ENCODE measurements at places on chromosomes 3 and 15.

DNA sequence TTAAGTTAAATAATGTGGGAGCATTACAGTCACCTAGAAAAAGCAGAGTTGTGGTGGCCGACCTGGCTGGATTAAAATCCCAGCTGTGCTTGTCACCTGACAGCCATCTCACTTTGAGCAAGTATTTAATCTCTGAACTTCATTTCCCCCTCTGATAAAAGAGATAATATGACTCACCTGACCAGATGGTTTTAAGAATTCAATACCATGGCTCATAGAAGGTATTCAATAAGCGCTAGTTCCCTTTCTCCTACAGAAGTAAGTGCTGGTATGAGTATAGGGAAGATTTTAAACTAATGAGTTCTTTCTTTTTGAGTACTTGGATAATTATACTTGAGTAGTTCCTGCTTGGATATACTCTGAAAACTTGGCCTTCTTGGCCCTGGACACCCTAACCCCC is 325.5 kb downstream of the IL5RA start:
- DNase-seq, result no peak

- no peak for DNase-seq
These were observed 394.5 kb downstream of the SHQ1 start for GRCh38 chr3:72453706-72454105.

GRCh38 chr3:160053048-160053391 is 64.4 kb downstream of the IL12A start:
- no peak for DNase-seq

DNA sequence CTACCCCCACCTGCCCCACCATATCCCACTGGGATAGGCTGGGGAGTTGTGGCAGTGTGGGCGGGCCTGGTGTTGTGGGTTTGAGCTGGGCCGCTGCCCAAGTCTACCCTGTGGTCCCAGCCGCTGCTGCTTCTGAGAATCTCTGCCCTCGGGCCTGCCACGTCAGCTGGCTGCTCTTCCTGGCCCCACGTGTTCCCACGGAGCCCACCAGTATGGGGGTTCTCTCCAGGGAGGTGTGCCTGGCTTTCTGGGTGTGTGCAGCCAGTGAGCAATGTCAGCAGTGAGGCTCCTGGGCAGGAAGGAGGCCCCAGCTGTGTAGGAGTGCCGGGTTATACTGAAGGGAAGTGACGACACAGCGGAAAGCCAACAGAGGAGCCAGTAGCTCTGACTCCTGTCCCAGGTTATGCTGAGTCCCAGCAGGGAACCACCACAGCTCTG is 10.5 kb downstream of the GNAI2 start:
- no peak for DNase-seq

DNA sequence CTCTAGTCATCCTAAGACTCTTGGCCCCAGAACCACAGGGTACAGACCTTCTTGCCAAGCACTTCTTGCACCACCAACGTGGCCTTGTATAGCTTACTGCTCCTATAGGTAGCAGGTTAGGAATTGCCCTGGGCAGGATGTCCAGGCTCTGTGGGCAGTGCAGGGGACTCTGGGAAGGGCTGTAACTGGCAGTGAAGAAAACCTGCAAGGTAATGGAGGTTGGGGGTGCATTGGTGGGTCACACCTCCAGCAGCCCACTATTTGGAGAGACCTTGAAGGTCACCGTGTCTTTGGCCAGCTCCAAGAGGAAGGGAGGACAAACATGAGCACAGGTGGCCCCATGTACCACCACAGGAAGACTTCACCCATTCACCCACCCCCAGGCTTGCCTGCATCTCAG is 21.3 kb upstream of the XYLB start:
- DNase-seq, result no peak

DNA sequence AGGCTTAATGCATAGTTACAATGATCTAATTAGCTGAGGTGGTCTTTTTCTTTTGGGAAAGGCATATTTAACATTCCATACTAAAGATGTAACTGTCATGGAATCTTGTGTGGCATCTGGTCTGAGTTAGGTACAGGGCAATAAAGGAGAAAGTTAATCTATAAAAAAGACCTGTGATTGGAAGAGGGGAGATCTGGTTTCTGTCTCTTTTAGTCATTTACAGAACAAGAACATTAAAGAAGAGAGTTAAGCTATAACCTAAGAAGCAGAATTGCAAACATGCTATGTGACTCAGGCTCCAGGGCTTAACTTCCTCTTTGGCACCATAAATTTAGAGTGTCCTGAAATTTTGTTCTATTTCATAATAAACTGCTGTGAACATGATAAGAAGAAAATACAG is 47.2 kb upstream of the MME start:
- DNase-seq, result no peak

- no peak for DNase-seq
These were observed 655 bp upstream of the TMOD3 start for GRCh38 chr15:51828621-51829375.

DNA sequence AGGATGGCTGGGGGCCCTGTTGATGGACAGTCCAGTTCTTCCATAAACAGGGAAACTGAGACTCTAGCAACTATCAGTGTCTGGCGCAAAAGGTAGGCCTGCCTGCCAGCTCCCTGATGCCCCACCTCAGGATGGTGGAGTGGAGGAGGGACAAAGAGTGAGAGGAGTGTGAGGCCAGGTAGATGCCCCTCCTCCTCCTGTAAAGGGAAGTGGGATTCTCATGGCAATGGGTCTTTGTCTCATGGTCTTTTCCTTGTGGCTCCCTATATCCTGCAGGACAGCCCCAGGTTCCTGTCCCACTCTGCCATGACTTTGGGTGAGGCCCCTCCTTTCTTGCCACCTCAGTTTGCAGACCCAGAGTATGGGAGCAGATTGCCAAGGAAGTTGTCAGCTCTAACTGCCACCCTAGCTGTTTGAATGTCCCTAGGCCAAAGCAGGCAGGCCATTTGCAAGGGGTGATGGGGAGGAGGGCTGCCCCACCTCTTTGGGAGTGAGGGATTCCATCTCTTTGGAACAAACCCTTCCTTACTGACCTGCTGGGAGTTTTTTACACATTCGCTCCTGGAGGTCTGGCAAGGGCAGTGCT is 2.8 kb upstream of the DNAH1 start:
- DNase-seq, result no peak

DNA sequence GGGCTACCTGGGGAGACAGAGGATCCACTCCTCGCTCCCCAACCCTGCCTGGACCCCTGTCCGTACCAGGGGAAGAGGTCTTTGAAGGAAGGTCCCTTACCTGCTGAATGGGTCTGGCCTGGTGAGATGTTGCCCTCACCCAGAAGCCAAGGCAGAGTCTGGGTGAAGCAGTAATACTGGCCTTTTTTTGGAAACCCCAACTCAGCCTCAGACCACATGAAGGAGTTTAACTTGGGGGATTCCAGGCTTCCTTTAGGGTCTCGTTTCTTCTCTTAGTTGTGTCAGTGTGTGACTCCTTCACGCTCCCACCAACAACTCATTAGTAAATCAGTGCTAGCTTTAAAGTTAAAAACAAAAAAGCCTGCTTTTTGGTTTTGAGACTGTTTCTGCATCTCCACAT is 45.6 kb downstream of the RTP1 start:
- DNase-seq, result no peak

GRCh38 chr3:108393128-108393900 is 97.0 kb downstream of the HHLA2 start:
- DNase-seq, result no peak

DNA sequence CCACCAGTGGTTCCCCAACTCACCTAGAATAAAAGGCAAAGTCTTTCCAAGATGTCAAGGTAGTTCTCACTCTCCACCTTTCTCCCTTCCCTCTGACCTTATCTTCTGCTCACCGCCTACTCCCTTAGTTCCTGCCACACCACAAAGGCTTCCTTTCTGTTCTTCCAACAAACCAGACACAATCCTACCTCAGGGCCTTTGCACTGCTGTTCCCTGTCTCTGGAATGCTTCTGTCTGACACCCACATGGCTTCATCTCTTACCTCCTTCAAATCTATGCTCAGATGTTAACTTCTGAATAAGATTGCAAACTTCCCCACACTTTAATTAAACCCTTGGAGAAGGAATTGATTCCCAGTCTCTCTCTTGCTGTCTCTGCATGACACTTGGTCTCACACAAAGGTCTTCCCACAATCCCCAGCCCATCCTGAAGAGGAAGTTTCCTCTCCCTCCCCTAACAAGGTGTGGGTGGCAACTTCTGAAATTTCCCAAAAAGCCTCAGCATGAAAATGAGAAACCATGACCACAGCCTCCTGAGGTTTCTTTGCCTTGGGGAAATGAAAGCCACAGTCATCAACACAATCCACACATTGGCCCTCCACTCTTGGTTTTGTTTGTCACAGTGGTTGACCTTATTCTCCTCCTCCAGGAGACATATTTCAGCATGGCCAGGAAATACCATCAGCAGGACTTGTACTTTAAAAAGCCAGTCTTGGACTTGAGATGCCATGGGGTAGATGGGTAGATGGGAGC is 3.0 kb upstream of the RYK start:
- no peak for DNase-seq

- no peak for DNase-seq
These were observed 9.5 kb upstream of the MANF start for GRCh38 chr3:51375571-51375970.

DNA sequence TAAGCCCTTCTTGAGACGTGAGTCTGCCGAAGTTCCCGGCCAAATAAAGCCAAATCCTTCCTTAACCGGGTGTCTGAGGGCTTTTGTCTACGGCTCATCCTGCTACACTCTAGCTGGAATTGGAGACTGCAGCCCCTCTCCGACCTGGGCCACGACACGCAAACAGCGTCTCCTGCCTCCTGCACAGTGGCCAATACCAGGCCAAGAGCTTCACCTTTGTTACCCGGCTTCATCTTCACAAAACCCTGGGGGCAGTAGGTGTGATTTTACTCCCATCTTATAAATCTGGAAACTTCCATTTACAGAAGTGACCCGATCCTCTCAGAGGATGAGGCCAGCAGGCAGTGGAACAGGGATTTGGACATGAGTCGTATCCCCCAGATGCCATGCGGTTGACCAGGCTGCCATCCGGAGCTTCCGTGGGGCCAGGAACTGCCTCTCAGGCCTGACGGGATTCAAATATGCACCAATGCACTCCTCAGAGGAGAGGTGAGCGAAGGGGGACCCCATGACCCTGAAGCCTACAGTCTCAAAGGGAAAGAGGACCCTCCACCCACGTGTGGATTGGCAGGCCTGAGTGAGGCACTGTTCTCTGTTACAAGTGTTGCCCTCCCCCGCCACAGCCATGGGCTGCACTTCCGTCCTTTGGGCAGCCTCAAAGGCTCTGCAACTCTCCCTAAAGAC is 53.2 kb upstream of the KLF13 start:
- no peak for DNase-seq

- no peak for DNase-seq
These were observed 32.7 kb upstream of the ZBTB38 start for GRCh38 chr3:141335531-141336061.

DNA sequence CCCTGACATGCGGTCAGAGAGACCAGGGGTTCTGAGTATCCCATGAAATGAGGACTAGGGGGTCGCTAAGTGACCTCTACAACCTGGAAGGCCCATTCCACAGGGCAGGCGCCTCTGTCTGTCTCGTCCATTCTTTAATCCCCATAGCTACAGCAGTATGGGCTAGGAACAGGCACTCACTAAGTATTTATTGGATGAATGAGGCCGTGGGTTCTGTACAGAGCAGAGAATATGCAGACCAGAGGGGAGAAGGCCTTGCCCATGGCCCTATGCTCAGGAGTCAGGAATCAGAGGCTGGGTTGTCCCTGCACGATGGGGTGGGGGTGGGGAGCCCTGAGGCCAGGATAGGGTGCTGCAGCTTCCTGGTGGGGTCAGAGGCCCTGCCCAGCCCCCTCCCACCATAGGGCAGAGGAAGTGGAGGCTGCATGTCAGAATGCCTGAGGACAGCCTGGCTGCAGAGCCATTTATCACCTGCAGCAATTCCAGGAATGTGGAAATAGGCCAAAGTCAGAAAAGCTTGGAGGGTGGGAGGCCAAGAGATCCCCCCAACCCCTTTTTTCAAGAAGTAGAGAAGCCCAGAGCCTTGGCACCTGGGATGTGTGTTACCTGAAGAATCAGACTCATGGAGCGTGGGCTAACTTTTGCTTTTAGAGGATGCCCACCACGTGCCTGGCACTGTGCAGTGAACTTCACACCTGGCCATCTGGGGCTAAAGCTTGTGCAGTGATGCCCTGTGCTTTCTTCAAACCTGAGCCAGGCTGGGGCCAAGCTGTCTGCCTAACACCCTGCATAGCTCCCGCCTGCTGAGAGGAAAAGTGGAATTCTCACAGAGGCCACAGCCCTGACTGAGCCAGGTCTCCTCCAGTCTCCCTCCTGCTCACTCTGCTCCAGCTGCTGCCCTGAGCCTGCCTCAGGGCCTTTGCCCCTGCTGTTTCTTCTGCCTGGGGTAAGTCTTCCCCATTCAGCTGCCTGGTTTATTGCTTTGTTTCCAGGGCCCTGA is 109.4 kb downstream of the WNT7A start:
- DNase-seq, result no peak

GRCh38 chr3:127566833-127567232 is 23.7 kb downstream of the TPRA1 start:
- DNase-seq, result no peak

- no peak for DNase-seq
These were observed 43.1 kb upstream of the TIPARP start for GRCh38 chr3:156631323-156631722.

DNA sequence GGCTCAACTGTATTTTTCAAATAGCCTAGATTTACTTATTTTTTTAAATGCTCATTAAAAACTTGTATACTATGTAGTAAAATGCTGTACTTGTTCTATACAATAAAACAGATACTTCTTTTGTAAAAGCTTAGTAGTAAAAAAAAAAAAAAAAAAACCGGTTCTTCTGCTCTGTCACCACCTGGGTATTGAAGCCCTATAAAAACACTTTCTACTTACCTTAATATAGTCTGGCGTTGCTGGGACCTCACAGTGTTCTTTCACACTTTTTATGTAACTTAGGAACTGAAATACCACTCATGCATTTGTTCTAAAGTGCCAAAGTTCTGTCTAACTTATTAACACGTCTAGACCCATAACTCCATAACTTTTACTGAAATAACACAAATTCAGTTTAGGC is 61.4 kb downstream of the TASOR start:
- DNase-seq, result no peak

DNA sequence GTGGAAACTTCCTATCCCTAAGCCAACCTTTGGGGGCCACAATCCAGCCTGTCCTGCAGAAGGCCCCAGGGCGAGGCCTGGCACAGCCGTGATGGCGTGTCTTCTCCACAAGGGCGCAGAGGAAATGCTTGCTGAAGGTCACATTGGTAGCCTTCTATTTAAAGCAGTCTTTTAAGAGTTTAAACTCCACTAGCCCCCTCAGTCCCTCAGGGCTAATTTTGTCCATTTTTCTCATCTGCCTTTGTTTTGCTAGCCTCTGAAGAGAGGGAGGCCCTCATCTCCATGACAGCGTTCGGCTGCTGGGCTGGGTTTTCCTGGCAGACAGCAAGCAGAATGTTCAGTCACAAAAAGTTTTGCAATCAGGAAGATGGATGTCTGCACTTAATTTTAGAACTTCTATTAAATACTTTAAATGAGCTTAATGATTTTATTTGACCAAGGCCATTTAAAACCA is 40.8 kb downstream of the RARB start:
- DNase-seq, result no peak

GRCh38 chr15:41735046-41735445 is 39.2 kb upstream of the MAPKBP1 start:
- no peak for DNase-seq

GRCh38 chr3:104846270-104846669 is 520.4 kb upstream of the ALCAM start:
- DNase-seq, result no peak

All from nucleus accumbens (tissue), 56 donors.